ENCODE measurements at places on chromosomes 4 and X.

- no peak for DNase-seq
Measured at GRCh38 chr4:62028745-62029144, 828.6 kb downstream of the ADGRL3 start.

DNA sequence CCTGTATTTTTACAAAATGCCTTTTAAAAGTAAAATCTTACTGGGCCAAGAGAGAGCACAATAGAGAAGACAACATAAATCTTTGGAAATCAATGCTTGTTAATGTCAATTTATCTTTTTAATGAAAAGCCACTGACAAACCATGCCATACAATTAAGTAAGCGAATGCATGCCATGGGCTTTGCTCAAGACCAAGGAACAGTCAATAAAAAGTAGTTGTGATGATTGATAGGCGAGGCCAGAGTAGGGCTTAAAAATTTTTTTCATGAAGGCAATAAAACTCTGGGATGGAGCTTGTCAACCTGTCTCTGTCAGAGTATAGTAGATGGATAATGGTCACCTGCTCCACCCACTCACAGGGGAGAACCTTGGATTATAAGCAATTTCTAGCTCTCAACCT is 17.5 kb upstream of the GPM6B start:
- DNase-seq: no peak

DNA sequence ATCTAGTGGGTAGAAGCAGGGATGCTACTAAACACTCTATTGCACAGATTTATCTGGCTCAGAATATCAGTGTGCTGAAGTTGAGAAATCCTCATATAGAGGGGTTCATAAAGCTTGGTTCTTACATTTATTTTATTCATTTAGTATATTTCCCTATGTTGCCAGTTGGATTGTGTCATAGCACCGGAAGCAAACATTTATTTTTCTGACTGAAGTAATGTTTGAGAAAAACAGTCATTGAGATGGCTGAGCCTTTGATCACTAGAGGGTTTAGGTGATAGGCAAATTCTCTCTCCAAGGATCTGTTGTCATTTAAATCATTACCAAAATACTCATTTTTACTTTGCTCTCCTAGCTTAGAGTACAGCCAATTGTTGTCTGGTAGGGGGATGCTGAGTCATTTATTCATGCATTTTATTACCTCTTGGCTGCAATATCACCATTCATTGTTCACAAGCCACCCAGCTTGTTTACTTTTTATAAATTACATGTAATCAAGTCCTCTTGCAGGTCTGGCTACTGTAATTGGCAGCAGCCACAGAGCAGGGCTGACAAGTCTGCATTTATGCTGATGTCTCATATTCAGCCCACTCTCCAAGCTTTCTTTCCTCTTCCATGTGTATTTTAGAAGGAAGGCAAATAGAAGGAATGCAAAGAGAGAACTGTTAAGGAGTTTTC is 15.2 kb downstream of the GAB1 start:
- DNase-seq: no peak

DNA sequence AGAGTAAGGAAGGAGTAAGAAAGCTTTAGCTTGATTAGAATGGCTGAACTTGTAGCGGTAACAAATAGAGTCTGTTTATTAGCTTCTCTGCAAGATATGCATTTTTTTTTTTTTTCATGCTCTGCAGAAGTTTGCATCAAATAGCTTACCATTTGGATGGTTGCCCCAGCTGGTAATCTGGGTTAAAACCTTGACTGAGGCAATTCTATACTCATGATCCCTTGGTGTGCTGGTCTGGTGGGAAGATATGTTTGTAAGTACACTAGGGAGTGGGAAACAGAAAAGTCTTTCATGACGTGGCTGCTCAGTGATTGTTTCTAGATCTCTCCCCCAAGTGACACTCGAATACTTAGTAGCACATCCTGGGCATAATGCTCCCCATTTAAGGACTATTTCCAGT is 32.1 kb downstream of the SEPTIN11 start:
- DNase-seq: no peak

DNA sequence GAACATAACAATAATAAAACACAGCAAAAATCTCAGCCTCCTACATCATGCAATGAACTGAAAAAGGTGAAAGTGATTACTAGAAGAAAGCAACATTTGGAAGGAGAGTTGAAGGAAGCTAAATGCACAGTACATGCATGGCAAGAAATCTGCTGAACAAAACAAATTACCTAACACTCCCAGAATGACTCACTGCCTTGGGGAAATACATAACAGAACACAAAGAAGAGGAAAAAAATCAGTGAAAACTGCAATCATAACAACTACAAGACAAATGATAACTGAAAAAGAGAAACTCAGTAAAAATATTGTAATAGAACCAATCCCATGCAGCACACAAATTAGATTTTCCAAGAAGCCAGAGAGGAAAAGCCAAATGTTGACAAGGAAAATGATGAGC is 1513.2 kb downstream of the ARAP2 start:
- no peak for DNase-seq

GRCh38 chr4:25320336-25320735 is 7.8 kb downstream of the ZCCHC4 start:
- peak; percentile 21 for DNase-seq

- no peak for DNase-seq
Measured at GRCh38 chr4:7435471-7436061, 836 bp upstream of the PSAPL1 start.

DNA sequence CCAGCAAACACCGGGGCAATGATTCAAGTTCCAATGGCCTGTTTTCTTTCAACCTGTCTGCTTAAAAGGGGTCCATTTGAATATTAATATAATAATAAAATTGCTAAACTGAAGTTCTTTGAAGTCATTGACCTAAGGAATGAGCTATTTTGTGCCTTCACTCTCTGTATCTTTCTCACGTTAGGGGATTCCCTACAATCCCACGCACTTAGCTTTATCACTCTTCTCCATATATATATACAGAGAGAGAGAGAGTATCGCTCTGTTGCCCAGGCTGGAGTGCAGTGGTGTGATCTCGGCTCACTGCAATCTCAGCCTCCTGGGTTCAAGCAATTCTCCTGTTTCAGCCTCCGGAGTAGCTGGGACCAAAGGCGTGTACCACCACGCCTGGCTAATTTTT is 83.9 kb upstream of the NWD2 start:
- DNase-seq: no peak

DNA sequence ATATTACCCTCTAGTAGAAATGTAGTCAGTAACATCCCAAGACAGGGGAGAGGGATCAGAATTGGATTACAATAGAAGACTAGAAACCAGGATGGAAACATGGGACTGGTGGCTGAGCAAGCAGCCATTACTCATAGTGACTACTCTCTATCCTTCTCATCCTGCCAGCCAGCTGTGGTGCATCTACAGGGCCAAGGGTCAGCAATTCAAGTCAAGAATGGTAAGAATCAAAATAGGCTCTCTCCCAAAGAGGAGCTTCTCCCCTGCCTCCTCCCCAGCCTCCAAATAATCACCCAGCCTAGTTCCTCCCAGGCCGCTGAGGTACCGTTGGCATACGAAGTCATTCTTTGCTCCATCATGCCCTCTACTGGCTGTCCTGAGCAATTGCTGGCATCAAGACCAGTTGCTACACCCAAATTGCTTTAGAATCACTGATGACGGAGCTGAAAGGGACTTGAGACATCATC is 19.4 kb downstream of the AWAT2 start:
- peak; percentile 12 for DNase-seq

- DNase-seq: no peak
Measured at GRCh38 chr4:121277194-121278105, 103.4 kb downstream of the QRFPR start.

- DNase-seq: no peak
Measured at GRCh38 chr4:2685541-2685940, 70.6 kb downstream of the TNIP2 start.

- DNase-seq: no peak
Measured at GRCh38 chrX:27132862-27133261, 330.3 kb downstream of the PPP4R3C start.

DNA sequence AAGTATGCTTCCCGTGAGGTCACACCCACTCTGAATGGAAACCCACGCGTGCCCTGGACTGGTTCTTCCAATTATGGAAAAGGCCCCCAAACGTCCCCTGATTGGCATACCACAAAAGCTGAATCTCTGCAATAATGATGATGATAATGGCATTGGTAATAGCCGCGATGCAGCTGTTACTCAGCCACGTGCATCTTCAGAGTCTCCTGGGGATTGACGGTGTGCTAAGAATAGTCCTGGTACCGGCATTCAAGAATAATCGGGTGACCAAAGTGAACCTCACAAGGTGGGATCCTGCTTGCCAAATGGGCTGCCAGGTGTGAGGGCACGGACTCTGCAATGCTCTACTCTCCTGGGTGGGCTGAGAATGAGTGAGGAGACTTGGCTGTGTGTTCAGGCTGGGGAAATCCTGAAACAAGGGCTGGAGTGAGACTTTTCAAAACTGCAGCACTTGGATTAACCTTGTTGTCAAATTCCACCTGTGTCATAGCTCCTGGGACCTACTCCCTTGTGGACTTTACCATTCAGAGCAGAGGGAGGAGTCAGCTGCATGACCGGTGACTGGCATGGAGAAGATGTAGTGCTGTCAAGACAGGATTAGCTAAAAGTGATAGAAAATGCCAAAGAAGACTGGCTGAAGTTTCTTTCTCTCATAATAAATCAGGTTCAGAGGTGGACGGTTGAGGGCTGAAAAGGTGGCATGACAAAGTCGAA is 615.4 kb downstream of the MID1IP1 start:
- no peak for DNase-seq

- no peak for DNase-seq
Measured at GRCh38 chrX:152900937-152901445, 3.1 kb downstream of the ZNF185 start.

- DNase-seq: no peak
Measured at GRCh38 chrX:70476934-70477733, 32.5 kb downstream of the DLG3 start.

GRCh38 chr4:135434936-135435335 is 1233.3 kb upstream of the PABPC4L start:
- no peak for DNase-seq

DNA sequence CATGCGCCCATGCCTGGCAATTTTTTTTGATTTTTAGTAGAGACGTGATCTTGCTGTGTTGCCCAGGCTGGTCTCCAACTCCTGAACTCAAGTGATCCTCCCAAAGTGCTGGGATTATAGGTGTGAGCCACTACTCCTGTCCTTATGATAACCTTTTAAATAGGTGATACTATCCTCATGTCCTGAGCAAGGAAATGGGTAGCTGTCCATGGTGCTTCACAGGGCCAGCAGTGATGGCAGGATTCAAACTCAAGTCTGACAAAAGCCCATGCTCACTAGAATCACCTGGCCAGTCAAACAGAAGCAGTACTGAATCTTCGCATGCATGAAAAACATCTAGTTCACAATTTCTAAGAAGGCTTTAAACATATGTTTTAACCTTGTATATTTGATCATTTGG is 235.1 kb downstream of the NR3C2 start:
- DNase-seq: no peak

DNA sequence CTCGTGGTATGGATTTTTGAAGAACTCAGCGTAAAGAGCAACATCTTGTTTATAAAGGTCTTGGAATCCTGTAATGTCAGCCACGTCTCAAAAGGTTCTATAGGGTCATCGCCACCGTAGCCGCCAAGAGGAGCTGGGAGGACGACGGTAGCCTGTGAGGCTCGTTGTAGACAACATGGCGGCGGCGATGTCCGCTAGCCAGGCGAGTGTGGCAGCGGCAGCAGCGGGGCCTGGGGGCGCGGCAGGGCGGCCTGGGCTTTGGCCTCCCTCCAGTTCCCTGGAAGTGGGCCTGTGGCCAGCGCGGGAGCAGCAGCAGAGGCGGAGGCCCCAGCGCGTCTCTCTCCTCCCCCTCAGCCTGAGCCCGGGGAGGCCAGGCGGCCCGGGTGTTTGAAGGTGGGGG is 143.5 kb upstream of the PBDC1 start:
- DNase-seq: no peak

GRCh38 chr4:136865526-136865925 is 666.8 kb downstream of the PCDH18 start:
- no peak for DNase-seq

- peak; percentile 23 for DNase-seq
Measured at GRCh38 chr4:87843936-87844335, 11.2 kb downstream of the MEPE start.

- no peak for DNase-seq
Measured at GRCh38 chrX:64204701-64205440, 637 bp downstream of the AMER1 start.

DNA sequence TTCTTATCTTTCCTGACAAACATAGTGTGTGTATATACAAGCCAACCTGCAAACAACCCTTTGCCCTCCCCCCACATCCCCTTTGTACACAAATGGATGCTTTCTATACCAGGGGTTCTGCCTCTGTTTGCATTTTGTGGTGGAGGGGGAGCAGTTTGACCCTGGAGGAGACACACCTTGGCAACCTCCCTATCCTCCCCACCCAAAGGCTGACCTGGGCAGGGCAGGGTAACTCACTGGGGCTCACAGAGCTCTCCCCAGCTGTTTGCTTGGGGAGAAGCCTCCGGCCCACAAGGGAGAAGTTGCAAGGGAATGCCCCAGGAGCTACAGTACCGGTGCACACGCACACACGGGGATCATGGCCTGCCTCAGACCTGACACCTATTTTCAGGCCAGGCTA is 372.6 kb downstream of the BCOR start:
- DNase-seq: no peak

- no peak for DNase-seq
Measured at GRCh38 chr4:174080361-174080760, 203.1 kb downstream of the FBXO8 start.

- DNase-seq: no peak
Measured at GRCh38 chrX:70354716-70355115, 64.8 kb downstream of the KIF4A start.

- no peak for DNase-seq
Measured at GRCh38 chrX:97452283-97452682, 568.6 kb downstream of the RPA4 start.

DNA sequence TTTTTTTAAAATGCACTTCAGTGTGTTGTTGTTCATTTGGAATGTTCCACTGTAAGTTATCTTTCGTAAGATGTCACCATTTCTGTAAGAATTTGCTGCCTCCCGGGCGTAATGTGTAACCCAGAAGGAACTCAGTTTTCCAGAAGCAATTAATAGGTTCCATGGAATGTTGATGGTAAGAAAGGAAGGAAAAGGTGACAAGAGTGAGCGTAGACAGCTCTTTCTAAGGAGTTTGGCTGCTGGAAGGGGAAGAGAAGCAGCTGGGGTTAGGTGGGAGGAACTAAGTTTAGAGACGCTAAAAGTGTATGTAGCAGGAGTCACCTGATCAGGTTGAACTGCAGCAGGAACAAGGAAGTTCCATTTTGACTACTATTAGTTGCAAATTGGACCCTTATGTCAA is 35.9 kb downstream of the PNMA5 start:
- DNase-seq: no peak

DNA sequence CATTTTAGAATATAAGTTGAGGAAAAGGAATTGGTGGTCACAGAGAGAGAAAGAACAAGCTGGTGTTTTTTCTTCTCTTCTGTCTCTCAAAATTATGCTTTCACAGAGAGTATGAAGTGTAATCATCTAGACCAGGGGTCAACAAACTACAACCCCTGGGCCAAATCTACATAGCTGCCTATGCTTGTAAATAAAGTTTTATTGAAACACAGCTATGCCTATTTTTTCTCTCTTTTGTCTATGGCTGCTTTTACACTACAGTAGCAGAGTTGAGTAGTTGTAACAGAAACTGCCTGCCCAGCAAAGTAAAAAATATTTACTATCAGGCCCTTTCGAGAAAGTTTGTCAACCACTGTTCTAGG is 6.7 kb upstream of the FAM9C start:
- no peak for DNase-seq

All from GM04503 (cell line).